Thymus (tissue), 14 donors: ENCODE measurements at places on chromosomes 7 and 10. TPM values are rescaled to one million over a fixed set of nuclear protein-coding genes. Genes with fewer than 3 reads are reported as not detected.

DNA sequence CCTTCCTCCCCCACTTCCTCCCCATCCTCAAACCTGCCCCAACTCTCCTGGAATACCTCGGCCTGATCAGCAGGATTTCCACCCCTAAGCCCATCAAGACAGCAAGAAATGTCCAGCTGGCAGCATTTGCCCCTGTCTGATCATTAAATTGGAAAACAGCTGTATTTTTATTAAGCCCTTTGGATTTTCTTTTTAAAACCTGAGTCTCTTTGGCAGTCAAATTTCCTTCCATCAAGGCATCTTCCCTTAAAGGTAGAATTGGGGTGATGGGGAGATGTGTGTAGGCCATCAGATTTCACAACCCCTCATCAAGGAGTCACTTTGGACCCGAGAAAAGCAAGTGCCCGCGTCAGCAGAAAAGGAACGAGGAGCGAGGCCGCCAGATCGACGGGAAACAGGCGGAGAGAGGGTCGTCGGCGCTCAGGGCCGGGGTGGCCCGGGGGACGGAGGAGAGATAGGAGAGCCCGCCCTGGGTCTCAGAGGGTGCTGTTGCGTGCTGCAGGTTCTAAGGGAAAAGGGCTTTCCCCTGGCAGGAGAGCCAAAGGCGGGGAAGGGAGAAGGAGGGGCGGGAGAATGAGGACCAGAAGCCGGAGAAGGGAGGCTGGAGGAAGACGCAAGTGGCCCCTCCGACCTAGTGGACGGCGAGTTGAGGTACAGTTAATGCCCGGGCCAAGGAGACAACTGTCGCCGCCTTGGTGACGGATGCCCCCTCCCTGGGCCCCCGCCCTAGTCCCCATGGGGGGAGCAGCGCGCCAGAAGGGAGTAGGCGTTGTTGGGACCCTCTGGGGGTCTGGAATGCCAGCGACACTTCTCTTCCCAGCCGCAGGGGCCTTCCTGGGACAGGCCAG, 11.5 kb upstream of the GATA3 start:
- no peak for DNase-seq

DNA sequence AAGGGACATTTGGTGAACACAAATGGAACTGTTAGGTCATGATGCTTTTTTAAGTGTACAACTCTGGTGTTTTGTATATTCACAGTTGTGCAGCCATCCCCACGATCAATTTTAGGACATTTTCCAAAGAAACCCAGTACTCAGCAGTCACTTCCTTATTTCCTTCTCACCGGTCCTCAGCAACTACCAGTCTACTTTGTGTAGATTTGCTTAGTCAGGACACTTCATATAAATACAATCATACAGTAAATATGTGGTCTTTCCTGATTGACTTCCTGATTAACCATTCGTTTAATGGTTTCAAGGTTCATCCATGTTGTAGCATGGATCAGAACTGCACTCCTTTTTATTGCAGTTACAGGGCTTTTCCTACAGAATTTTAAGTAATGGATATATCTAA, 14.4 kb downstream of the SGPL1 start:
- DNase-seq, result no peak

DNA sequence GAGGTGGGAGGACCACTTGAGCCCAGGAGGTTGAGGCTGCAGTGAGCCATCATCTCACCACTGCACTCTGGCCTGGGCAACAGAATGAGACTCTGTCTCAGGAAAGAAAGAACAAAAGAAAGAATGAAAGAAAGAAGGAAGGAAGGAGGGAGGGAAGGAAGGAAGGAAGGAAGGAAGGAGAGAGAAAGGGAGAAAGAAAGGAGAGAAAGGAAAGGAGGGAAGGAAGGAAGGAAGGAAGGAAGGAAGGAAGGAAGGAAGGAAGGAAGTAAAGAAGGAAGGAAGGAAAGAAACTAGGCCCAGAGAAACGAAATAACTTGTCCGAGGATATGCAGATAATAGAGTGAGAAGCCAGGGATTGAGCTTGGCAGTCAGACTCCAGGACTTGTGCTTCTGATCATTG, 102.1 kb downstream of the SKIDA1 start:
- no peak for DNase-seq

DNA sequence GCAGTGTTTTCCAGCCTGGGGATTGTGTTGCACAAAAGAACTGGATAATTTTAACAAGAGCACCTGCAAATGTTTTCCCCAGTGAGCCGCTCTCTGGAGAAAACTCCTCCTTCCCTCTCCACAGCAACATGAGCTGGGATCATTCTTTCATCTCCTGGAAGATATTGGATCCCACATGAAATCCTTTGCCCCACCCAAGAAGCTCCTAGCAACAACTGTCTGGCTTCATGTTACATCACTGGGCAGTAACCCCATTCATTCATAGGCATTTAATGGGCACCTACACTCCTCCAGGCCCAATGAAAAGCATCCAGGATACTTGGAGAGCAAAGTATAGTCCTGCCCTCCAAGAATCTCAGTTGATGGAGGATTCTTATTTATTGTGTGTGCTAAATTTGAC, 27.2 kb downstream of the LSM5 start:
- DNase-seq, result no peak

DNA sequence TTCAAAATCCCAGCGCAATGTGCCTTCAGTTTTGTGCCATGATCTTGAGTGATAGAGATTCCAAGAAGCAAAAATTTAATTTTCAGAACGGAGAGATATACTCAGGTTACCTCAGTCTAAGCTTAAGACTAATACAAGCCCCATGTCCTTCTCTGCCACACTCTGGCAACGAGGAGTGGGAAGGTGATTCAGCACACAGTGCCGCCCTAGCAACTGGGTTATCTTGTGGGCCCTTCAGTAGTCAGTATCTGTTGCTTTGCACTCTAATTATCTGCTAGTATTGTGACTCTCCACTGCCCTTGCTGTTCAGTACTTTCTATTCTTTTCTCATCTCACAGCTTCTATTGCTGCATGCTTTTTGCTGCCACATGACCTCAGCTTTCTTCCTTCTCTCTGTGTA, 39.2 kb upstream of the MKLN1 start:
- DNase-seq, result no peak

GRCh38 chr10:13395540-13395939, 47.4 kb upstream of the SEPHS1 start:
- DNase-seq, result no peak

TEX47 gene
- total RNA-seq, result not detected

AKR1D1 gene
- 0.05 TPM for total RNA-seq

AFAP1L2 gene
- 15.8 TPM for total RNA-seq

WASHC2C gene
- 26.2 TPM for total RNA-seq
